ENCODE measurements at places on chromosomes 5 and 9.

DNA sequence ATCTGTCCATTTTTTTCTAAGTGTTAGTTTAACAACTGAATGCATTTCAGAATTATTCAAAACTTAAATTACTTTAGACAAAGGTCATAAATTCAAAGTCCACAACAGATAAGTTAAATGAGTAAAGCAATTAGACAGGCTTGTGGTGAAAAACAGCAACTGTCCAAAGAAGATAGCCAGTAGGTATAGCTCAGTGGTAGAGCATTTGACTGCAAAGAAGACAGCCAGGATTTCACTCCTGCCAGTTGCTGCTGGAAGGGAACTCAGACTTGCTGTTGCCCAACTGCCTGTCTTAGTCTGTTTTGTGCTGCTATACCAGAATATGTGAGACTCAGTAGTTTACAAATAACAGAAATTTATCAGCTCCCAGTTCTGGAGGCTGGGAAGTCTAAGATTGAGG lies 10.0 kb downstream of the FANCC start:
- DNase-seq = no peak

GRCh38 chr5:37495668-37496347 lies 116.7 kb downstream of the WDR70 start:
- DNase-seq = no peak

DNA sequence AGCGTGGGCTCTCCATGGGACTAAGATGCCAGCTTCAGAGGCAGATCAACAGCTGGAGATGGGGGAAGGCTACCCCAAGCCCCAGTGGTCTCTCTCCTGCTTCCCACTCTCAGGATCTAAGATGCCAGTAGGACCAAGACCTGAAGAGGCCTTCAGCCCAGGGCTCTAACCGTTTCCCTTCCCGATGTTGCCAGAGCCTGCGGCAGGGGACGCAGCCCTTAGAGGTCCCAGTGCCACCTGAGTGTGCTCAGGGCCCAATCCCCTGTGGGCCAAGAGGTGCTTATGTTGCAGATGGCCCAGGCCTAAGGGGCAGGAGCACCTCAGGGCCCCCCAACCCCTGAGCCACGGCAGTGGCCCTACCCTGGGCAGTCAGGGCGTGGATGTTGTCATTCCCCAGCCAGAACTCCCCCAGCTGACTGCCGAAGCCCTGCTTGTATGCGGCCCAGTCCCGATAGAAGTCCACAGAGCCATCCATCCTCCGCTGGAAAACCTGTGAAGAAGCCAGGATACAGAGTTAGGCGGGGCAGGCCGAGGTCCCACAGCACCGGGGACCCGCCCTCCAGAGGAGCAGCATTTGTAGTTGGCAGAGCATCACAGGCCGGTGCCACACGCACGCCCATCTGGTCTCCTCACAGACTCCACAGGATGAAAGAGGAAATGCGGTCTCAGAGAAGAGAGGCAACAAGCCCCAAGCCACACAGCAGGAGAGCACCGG lies 5.4 kb downstream of the FCN1 start:
- DNase-seq = no peak

DNA sequence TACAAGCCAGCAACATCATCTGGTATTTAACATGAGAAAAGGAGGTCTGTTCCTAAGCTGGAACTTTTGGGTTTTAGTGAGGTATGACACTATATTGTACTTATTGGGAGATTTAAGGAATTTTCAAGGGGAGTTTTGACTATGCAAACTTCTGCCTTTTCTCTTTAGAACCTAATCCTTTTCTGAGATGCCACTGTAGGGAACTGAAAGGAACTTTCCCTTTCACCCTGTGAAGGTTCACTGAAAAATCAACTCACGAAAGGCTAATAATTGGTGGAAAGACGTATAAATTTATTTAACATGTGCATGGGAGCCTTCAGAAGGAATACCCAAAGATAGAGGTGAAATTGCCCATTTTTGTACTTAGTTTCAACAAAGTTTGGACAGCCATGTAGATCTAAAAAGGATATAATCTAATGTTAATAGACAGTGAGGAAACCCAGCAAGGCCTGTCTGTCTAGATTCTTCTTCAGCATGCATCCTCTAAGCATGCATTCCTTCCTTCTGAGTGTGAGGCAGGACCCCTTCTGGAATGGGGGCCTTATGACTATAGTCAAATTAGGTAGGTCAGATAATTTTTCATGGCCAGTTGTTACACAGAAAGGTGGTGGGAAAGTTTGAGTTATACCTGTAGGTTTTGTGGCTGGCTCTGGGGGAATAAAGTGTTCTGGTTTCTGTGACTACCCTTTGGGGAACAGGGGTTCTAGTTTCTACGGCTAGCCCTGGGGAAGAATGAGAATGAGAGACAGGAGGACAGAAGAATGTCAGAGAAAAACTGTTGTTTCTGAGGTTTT lies 200.3 kb downstream of the C9orf152 start:
- DNase-seq = no peak

DNA sequence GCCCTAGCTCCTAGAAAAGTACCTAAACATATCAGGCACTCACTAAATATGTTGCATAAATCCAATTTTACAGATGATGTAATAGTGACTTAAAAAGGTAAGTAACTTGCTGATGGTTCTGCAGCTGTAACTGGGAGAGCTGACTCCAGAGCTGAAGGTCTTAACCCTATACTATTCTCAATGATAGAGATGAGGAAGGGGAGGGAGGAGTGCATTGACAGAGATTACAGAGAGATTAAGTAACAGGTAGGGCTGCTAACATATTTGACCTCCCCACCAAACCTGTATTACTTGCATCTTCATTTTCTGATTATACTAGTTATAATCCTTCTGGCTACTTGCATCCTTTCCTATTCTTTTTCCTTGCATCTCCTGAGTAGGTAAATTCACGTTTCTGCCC lies 255.4 kb upstream of the EFNA5 start:
- DNase-seq = no peak

Data from activated CD4-positive, alpha-beta T cell treated with anti-CD3 and anti-CD28 coated beads, Interleukin-2, amount 50 U/mL, for 24 hours (primary cell).